T-helper 1 cell (primary cell): ENCODE measurements at places on chromosomes 13 and 19.
A peak's percentile ranks its signal among the peaks of the same experiment; 100 is the strongest.

DNA sequence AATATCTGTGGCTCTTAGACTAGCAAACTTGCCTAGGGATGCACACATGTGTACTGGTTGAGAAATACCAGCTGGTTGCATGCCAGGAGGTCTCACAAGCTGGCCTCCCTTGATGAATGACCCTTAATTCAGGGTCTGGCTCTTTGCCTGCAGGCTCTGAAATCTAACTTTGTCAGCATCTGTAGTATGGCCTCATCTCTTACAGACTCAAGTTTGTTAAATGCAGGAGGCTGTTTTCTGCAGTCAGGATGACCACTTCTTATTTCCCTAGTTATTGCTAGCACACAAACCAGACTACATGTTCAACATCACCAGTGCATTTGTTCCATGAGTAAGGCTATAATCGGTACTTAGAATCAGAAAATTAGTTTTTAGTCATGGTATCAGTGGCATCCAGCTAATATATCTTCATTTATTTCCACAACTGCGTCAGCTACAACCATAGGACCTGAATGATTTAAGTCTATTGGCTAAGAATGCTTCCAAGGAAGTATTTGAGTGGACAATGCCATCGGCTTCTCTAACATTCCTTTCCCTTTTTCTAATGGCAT is 23.3 kb upstream of the POSTN start:
- no peak for DNase-seq

DNA sequence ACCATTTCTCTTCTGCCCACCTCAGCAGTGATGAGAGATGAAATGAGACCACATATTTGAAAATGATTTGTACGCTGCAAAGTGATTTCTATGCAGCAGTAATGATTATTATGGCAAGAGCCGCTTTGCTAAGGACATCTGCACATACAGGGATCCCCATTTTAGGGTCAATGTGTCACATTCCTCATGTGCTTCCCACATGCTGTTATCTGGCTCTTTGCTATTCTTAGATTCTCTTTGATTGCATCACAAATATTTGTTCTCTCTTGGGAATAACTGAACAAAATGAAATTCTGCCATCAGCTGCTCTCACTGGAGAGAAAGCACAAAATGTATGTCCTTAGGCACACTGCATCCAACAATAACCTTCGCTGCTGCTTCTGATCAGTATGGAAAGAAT is 209.5 kb upstream of the IPO5 start:
- DNase-seq = no peak

DNA sequence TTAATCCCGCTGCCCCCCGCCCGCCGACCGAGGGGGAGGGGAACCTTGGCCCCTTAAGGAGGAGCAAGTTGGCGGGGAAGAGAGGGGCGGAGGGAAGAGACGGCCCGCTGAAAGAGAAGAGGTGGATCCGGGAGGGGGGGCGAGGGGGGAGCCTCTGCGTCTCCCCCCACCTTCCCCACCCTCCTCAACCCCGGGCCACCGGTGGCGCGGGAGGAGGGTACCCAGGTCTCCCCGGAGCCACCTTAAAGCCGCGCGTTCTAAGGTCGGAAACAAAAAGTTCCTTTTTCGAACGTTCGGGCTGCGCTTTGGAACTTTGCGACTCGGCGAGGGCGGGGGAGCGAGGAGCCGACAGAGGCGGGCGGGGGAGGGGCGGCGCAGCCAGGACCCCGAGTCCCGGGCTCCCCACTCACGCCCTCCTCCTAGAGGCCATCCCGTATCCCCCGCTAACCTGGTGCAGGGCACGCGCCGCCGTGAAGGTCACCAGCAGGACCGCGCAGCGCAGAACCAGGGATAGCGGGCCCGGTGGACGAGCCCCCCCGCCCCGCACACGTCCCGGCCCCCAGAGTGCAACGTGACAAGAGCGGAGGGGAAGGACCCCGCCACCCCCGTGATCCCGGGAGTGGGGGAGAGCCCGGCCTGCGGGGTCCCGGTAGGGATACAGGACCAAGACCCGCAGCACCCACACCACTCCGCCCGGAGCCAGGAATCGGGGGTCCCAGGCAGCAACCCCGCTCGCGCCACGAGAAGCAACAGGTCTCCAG is 659 bp downstream of the ERF start:
- peak; percentile 78 for DNase-seq

DNA sequence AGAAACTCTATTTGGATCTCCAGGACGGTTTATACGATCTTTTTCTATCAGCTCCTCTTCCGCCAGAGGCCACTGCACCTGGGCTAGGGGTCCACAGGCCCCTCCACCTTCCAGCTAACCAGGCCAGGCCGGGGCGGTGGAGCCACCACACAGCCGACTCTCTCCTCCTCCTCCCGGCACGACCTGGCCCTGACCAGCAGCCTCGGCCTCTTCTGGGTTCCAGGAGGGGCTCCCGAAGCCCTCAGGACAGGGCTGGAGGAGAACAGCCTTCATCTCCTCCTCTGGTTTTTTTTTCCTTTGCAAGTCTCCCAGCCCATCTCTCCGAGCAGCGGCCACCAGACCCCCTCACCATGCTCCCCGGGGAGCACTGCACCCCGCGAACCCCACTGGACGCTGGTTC is 17.1 kb downstream of the DPF1 start:
- DNase-seq = no peak

DNA sequence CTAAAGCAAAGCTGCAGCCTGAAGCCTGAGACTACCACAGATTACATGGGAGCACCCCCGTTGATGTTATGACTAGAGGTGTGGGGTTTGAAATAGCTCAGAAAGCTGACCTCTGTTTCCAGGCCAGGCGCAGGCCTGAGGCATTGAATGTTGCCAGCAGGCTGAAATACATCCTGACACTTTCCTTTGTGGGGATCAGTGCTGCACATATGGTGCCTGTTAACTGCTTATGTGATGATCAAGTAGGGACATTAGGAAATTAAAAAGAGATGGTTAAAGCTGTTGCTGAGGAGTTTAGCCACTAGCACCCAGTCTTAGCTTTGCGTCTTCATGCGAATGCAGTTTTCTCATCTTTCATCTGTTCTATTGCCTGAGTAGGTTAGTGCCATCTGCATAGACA is 83.2 kb downstream of the CCNA1 start:
- DNase-seq = no peak
